Mammary epithelial cell (primary cell): ENCODE measurements at places on chromosomes 3 and 15. TPM values are rescaled to one million over a fixed set of nuclear protein-coding genes. Genes with fewer than 3 reads are reported as not detected.
A peak's percentile ranks its signal among the peaks of the same experiment; 100 is the strongest.

The NOX5 gene
- 0.05 TPM in 1 of 2 replicates, not detected in the other for total RNA-seq

- DNase-seq: peak; percentile 21
Observed at GRCh38 chr15:52789601-52790168, 451 bp downstream of the ONECUT1 start.

The MEGF11 gene
- total RNA-seq: not detected

DNA sequence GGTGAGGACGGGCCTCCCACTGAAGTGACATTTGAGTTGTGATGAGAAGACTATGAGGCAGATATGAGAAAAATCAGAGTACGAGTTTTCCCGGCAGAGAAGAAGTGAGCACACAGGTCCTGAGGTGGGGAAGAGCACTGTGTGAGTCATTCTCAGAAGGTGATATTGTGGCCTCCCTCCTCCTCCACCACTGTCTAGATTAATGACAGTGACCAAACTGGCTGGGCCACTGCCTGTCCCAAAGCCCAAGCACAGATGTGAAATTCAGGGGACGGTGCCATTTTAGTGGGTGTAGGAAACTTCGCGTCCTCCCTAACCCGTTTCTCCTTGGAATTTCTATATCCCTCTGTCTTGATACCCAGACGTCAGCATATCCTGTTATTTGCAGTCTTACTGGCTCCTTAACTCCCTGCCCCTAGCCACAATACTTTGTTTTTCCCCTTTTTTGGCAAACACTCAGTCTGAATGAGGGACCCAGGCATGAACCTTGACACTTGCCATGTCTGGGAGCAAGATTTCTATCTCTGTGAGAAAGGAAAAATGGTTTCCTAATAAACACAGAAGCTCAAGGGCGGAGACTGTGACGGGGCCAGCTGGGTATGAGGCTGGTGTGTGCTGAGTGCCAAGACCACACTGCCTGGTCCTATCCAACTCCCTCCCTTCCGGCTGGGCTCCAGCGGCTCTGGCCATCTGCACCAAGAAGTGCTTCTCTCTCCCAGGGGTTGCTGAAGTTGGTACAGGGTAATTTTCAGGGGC lies 15.2 kb downstream of the PRICKLE2 start:
- DNase-seq: peak; percentile 59

GRCh38 chr3:49775538-49775937 lies 10.8 kb downstream of the IP6K1 start:
- DNase-seq: no peak

- no peak for DNase-seq
Observed at GRCh38 chr15:88249220-88249619, 7.3 kb downstream of the NTRK3 start.

DNA sequence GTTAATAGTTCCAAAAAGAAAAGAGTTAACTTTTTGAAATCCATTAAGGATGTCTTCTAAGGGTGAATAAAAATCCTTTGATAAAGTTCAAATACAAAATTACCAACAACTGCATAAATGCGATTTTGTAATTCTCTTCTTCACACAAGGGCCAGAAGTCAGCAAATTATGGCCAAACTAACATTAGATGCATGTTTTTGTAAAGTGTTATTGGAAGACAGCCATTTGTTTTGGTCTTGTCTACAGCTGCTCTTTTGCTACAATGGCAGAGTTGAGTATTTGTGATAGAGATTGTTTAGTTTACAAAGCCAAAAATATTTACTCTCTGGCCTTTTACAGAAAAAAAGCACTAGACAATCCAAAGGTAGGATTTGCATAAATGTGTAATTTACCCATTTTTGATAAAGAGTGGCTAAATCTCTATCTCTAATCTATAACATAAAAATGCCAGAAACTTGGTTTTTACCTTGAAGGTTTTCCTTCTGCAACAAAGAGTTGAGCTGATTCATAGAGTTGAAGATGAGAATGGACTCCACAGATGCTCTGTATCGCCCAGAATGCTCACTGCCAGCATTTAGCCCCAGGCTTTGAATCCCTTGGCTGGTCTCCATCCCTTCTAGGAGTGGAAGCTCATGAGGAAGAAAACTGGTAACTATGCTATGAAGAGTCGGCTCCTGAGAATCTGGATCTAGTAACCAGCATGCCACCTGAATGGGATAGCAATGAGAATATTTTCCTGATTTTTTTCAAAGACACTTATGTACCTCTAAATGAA lies 64.5 kb downstream of the POLQ start:
- DNase-seq: peak; percentile 6

GRCh38 chr15:100717596-100717995 lies 115.2 kb downstream of the ASB7 start:
- DNase-seq: no peak
